ENCODE measurements at places on chromosomes 16 and 17.

DNA sequence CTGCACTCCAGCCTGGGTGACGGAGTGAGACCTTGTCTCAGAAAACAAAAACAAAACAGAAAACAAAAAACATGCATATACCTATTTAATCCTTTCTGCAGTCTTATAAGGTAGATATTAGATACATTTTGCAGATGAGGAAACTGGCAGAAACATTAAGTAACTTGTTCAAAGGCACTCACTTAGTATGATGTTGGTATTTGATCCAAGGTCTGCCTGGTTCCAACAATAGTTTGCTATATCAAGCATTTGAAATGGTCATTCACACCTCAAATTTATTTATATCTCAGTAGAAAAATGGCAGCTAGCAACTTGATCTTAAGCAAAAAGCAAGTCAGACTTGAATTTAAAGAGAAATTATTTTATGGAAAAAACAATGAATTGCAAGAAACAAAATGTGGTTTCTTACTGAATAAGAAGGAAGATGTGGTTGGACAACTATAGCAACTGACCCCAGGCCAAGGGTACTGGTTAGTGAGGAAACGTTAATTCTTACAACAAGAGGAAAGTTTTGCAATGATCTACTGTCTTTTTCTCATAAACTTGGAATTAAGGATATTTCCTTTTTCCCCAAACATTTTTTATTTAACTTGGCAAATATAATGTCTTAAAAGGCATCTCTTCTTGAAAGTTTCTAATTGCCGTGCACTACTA is 19.7 kb downstream of the DHRS7B start:
- DNase-seq: no peak

DNA sequence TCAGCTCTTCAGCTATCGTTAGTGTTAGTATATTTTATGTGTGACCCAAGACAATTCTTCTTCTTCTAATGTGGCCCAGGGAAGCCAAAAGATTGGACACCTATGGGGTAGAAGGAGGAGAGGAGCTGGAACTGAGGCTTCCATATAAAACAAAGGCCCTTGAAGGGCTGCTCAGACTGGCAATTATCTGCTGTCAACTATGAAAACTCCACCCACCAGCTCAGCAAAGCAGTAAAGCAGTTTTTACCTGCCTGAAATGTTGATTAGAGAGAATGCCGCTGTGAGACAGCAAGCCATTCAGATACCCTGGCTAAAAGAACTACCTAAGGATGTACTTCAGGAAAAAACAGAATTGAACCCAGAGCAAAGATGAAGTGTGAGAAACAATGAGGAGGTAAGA is 45.9 kb upstream of the GNAO1 start:
- no peak for DNase-seq

DNA sequence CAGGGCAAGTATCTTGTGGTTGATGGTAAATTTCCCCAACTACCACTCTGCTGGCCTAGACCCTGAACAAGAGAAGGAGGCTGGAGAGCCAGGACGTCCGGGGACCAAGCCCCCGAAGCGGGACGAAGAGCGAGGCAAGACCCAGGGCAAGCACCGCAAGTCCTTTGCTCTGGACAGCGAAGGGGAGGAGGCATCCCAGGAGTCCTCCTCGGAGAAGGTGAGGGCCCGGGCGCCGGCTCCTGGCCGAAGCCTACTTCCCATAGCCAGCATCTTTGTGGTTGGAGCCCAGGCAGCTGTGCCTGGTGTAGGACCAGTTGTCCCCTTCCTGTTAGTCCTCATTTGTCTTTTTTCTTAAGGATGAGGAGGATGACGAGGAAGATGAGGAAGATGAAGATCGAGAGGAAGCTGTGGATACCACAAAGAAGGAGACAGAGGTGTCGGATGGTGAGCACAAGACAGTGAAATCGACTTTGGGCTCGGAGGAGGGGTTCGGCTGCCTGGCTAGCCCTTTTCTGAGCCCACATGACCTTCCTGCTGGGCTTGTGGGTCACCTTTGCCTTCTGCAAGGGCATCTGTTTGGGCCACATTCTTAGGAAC is 11.8 kb downstream of the SETD1A start:
- DNase-seq: no peak

- no peak for DNase-seq
Measured at GRCh38 chr17:46745376-46745775, 73.1 kb downstream of the WNT3 start.

DNA sequence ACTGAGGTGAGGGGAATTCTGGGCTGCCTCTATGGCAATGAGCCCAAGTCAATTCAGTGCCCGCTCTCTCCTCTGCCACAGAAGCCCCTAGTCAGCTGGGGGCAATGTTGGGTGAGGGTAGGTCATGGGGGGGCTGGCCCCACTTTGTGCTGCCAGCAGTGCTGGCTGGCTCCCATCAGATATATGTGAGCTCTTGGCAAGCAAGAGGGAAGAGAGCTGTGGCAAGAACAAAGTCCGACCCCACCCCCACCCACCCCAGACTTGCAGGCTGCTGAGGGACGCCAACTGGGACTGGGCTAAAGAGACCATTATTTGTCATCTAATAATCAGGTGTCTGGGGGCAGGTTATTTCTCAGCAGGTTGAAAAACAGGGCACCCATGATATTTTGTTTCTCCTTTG is 89.4 kb downstream of the YPEL2 start:
- no peak for DNase-seq

GRCh38 chr16:86303787-86304678 is 206.3 kb upstream of the FOXF1 start:
- no peak for DNase-seq

DNA sequence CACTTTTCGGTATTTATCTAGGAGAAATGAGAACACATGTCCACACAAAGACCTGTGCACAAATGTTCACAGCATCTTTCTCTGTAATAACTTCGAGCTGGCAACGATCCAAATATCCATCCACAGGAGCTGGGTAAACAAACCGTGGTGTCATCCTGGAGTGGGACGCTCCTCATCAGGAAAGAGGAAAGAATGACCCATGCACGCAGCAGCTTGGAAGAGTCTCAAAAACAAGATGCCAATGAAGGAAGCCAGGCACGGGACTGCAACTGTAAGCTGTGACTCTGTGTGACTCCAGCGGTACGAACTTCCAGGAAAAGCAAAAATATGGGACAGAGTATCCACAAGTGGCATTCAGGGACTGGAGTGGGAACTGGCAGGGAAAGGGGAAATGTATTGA is 36.7 kb upstream of the CIBAR2 start:
- no peak for DNase-seq

- no peak for DNase-seq
Measured at GRCh38 chr16:57736419-57737351, 1.1 kb downstream of the KATNB1 start.

GRCh38 chr16:11692171-11692570 is 23.9 kb downstream of the SNN start:
- DNase-seq: no peak

DNA sequence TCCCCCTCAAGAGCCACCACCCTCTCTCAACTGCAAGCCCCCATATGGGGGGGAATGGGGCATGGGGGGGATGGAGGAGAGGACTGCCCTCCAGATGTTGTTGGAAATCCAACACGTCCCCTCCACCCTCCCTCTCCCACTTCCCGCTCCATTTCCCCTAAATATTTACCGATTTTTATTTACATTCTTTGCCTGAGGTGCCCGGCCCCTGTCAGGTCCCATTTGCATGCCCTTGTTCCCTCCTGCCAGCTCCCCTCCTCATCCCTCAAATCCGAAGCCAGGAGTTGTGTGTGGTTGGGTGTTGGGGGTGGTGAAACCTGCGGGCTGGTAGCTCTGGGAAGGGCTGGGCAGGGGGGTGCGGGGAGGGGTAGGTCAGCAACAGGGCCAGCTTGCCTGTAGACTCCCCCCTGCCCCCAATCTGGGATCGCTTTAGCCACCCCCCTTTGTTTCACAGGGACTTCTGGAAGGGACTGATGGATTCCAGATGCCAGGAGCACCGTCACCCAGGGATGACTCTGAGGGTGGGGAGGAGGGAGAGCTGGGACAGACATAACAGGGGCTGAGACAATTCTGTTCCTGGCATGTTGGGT is 39.7 kb upstream of the NGFR start:
- no peak for DNase-seq

DNA sequence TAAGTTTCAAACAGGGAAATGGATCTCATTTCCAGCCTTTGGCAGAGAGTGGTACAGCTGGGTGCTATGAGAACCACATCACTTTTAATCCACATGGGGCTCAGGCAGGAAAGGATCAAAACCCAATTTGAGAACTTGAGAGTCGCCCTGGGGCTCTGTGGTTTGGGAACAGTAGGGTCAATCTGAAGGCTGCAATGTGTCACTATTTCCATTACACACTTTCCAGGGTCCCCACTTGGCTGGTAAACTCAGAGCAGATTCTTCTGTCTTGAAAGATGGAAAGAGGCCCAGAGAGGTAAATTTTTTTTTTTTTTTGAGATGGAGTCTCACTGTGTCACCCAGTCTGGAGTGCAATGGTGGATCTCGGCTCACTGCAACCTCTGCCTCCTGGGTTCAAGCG is 6.7 kb upstream of the HIGD1B start:
- DNase-seq: no peak

- no peak for DNase-seq
Measured at GRCh38 chr17:81662002-81662401, 4.4 kb downstream of the OXLD1 start.

DNA sequence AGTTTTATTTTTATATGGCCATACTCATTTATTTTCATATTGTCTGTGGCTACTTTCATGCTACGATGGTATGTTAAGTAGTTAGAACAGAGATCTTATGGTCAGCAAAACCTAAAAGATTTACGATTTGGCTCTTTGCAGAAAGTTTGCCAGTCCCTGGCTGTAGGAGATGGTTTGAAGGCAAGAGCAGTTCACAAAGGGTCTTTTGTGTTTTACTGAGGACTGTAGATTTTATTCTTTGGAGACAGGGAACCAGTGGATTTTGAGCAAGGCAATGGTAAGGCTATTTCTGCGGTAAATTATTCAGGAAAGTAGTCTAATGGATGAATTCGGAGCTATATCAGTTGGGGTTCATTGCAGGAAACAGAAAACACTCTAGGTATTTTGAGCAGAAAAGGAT is 90.7 kb downstream of the WWP2 start:
- no peak for DNase-seq

- DNase-seq: no peak
Measured at GRCh38 chr16:9311303-9311954, 220.0 kb downstream of the HAPSTR1 start.

GRCh38 chr16:6018848-6019489 is 921.4 kb upstream of the EEF2KMT start:
- DNase-seq: no peak

- DNase-seq: no peak
Measured at GRCh38 chr17:78789149-78789662, 7.1 kb upstream of the CYTH1 start.

- no peak for DNase-seq
Measured at GRCh38 chr16:15509593-15510535, 75.5 kb downstream of the BMERB1 start.

DNA sequence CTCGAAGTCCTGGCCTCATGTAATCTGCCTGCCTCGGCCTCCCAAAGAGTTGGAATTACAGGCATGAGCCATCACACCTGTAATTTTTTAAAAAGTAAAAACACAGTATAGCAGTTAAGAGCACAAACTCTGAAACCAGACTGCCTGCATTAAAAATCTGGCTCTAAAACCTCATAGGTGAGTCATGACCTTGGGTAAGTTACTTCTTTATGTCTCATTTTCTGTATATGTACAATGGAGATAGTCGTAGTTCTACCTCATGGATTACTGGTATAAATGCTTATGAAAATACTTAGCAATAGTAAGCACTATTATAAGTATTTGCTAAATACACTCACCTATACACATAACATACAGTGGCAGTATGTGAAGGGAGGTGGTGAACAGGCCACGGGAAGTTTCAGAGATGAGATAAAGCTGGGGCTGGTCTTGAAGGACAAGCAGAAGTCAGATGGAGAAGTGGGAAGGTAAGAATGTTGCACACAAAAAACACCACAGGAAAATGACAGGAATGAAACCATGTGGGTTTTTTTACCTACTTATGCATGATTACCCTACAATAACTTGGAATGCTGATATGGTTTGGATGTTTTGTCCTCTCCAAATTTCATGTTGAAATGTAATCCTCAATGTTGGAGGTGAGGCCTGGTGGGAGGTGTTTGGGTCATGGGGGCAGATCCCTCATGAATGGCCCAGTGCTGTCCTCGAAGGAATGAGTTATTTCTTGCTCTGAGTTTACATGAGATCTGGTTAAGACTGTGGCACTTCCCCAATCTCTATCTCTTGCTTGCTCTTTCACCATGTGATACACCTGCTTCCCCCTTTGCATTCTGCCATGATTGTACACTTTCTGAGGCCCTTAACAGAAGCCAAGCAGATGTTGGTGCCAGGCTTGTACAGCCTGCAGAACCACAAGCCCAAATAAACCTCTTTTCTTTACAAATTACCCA is 33.9 kb downstream of the ZNF652 start:
- no peak for DNase-seq

- DNase-seq: no peak
Measured at GRCh38 chr17:50144845-50145531, 5.5 kb downstream of the PPP1R9B start.

DNA sequence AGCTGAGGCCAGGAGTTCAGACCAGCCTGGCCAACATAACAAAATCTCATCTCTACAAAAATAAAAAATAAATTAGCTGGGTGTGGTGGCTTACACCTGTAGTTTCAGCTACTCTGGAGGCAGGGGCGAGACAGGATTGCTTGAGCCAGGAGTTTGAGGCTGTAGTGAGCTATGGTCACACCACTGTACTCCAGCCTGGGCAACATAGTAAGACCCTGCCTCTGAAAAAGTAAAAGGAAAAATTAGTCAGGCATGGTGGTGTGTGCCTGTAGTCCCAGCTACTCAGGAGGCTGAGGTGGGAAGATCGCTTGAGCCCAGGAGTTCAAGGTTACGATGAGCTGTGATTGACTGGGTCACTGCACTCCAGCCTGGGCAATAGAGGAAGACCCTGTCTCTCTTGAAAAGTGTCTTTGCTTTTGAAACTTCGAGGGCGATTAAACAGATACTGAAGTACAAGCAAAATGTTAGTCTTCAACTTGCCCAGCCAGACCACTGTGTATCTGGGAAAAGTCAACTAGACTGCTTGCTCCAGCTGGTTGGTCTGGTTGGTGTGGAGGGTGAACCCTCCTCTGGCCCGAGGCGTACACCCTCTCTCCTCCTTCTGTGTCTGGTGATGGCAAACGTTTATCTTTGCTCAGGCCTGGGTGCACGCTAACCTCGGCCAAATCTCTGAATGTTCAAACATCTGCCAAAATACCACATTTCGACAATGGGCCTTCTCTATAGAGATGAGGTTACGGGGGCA is 174.9 kb downstream of the RAB11FIP4 start:
- DNase-seq: no peak

GRCh38 chr17:7850701-7851437 is 4.0 kb upstream of the TMEM88 start:
- DNase-seq: no peak

DNA sequence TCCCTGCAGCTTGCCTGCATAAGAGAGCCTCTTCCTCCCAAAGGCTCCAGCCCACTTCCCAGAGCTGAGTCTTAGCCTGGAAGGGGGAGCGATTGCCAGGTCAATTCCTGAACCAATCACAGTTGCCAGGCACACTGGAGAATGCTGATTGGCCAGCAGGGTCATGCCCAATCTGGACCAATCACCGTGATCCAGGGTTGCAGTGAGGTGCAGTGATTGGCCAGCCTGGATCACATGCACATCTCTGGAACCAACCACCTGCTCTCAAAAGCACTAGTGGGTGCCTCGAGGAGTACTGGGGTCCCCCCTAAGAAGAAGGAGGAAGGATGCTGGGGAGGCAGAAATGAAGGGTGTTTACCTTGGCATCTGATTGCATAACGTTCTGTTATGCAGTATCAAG is 18.4 kb downstream of the NAGPA start:
- no peak for DNase-seq

- DNase-seq: no peak
Measured at GRCh38 chr16:62029947-62030346, 6.3 kb downstream of the CDH8 start.
